ENCODE measurements at places on chromosomes 3 and 15.

GRCh38 chr3:74751775-74752174 lies 137.3 kb upstream of the CNTN3 start:
- no peak for DNase-seq

DNA sequence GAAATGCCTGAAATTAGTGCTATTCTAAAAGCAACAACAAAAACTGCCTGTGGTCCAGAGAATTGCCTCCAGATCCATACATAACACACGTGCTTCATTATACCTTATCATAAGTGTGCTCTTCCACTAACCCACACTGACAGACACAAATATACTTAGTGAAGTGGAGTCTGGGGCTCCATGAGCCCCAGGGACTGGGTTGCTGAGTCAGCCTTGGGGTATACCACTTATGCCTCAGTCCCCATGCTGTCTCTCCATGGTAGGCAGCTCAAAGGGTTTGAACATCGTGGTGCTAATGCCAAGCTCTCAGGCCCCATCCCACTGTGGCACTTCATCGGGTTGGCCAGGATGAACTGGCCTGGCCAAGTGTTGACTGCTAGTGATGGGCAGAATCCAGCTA lies 10.8 kb downstream of the ZDHHC3 start:
- no peak for DNase-seq

DNA sequence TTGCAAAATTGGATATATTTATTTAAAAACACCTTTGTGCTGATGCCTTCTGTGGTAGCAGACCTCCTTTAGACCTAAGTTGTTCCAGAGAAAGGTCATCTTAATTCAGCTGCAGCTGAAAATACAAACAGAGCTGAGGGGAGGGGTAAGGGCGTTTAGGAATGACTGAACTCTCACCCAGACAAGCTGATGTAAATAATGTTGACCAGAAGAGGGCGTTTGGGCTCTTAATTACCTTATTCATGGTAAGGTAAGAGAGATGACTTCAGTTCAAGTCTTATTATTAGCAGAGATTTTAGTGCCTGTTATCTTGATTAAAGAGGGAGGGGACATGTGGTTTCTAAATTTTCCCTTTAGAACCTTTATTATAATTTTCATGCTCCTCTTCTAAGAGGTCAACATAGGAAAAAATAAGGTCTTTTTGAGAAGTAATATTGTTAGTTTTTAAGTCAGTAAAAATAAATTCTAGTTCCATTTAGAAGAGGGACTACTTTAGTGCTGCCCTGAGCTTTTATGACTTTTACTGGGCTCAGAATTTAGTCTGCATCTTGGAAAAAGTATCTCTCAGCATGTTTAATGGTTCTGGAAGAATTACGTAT lies 46.3 kb downstream of the GPR171 start:
- DNase-seq: peak; percentile 39

- no peak for DNase-seq
Observed at GRCh38 chr3:51691021-51691420, 15.8 kb upstream of the GRM2 start.

- no peak for DNase-seq
Observed at GRCh38 chr3:54817628-54818027, 110.2 kb downstream of the LRTM1 start.

GRCh38 chr3:127156338-127157050 lies 36.4 kb upstream of the PRR23E start:
- DNase-seq: peak; percentile 69

DNA sequence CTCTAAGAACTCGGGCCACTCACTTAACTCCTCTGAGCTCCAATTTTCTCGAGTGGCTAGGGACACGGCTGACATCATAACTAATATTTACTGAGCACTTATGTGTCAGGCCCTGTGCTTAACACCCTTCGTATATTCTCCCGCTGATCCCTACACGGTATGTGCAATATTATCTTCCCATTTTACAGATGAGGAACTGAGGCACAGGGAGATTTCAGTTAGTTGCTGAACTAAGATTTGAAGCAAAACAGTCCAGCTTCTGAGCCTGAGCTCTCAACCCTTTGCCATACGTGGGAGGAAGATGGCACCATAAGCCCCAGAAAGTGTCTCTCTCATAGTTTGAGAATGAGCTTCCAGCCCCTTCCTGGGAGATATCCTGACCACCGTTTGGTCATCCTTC lies 19.6 kb downstream of the FAH start:
- DNase-seq: no peak

- peak; percentile 75 for DNase-seq
Observed at GRCh38 chr15:82849556-82850512, 40.4 kb downstream of the WHAMM start.

DNA sequence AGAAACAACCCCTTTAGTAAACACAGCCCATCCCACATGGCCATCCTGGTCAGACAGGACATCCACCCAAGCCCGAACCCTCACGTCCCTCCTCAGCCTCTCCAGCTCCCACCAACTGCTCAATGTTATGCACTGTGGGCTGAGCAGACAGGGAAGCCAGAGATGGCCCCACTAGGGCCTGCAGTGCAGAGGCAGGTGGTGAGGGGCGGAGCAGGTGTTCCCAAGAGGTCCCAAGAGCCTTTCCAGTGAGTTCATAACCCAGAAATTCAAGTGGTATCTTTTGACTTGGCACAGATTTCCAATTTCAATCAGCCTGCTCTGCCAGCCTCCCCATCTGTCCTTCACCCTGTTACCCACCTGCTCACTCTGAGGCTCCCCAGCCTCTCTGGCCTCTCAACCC lies 130.3 kb downstream of the LIPC start:
- peak; percentile 84 for DNase-seq

DNA sequence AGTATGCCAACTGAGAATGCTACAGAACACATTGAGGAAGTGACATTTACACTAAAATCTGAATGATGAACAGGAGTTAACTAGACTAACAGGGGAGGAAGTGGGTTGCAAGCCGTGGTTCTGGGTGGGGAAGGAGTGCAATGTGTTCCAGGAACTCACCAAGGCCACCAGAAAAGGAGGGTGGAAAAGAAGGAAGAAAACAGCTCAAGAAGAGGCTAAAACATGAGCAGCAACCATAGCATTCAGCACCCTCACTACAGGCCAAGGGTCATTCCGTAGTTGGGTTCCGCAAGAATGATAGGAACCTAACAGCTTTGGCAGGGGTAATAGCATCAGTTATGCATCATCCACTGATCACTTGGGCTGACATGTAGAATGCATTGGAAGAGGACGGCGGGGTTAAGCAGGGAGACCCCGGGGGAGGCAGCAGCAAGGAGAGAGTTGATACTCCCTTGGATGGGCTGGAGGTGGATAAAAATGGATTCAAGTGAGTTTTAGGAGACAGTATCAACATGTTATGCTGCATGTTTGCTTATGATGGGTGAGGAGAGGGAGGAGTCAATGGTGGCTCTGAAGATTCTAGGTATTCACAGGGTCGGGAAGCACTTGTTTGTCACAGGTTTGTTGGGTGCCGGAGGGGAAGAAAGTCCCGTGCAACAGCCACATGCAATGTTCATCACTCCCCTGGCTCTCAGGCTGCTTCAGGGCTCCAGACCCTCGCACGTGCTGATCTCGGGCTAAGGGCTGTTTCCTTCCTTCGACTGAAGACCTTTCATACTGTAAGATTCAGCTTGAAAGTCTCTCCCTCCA lies 53.2 kb downstream of the LIPC start:
- no peak for DNase-seq

GRCh38 chr3:198112031-198112430 lies 152.0 kb downstream of the LMLN start:
- no peak for DNase-seq

GRCh38 chr15:80816049-80816653 lies 37.0 kb downstream of the CEMIP start:
- DNase-seq: no peak

- DNase-seq: no peak
Observed at GRCh38 chr3:116440196-116440595, 5.1 kb downstream of the LSAMP start.

DNA sequence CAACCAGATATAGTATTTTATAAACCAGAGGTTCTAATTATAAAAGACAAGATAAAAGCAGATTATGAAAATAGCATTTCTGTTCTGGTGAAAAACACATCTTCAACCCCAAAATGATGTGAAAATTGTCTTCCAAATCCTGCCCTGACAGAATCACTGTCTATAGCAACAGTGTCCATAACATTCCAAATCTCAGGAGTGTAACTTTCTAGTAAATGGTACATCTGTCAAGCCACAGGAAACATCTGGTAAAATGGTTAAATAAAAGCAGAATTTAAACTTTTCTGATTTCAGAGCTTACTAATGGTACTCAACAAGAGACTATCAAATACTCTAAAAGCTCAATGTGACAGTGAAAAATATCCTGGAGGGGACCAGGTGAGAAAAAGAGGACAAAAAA lies 60.5 kb downstream of the VGLL4 start:
- no peak for DNase-seq

Measured in NCI-H1092 treated with DMSO at 0.1 percent for 48 hours (cell line).